ENCODE measurements at places on chromosomes 2 and 18. TPM values are rescaled to one million over a fixed set of nuclear protein-coding genes. Genes with fewer than 3 reads are reported as not detected.

DNA sequence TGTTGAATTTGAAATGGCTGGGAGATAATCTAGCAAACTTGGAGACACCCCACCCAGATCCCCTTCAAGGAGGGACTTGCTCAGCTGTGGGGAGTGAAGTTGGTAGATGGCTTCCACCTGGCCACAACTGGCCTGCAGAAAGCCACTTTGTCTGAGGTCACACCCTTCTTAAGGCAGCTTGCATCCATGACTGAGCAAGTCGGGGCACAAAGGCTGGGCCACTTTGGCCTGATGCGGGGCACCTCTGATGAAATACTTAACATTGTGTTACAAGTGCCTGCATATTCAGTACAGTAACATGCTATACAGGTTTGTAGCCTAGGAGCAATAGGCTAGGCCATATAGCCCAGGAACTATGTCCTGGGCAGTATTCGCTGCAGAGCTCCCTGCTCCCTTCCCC, 13.4 kb upstream of the RPL37A start:
- DNase-seq = no peak

DNA sequence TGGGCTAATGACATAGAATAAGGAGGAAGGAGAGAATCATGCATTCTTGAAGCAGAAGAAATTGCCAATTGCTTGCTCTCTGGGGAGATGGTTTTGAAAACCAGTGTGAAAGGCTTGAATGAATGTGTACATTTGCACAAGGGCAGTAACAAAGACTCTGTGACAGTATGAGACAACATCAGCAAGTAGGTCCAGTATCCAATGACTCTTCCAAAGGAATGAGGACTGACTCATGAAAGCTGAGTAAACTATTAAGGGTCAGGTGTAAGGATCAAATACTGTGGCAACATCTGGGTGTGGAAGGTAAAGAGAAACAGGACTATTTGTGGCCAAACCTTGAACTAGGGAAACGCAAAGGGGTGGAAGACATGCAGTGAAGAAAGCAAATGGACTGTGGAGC, 886.0 kb upstream of the CHAC2 start:
- DNase-seq = no peak

- DNase-seq = no peak
Observed at GRCh38 chr2:122266636-122267035, 511.2 kb downstream of the TSN start.

- no peak for DNase-seq
Observed at GRCh38 chr18:33097126-33097525, 324.3 kb upstream of the KLHL14 start.

GRCh38 chr2:111634995-111635538, 248.9 kb downstream of the ANAPC1 start:
- DNase-seq = no peak

DNA sequence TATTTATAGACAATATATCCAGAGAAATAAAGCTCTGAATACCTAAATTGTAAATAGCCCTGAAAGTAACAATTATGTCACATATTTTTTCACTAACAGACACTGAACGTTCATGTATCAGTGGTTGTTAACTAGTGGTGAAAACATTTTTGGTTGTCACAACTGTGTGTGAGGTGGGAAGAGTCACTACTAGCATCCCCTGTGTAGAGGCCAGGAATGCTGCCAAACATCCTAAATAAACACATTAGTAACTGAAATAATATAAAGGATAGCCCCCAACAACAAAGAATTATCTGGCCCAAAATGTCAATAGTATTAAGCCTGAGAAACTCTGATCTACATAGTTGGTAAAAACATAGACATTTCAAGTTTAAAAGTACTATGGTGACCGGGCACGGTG, 64.5 kb downstream of the ROCK1 start:
- DNase-seq = no peak

DNA sequence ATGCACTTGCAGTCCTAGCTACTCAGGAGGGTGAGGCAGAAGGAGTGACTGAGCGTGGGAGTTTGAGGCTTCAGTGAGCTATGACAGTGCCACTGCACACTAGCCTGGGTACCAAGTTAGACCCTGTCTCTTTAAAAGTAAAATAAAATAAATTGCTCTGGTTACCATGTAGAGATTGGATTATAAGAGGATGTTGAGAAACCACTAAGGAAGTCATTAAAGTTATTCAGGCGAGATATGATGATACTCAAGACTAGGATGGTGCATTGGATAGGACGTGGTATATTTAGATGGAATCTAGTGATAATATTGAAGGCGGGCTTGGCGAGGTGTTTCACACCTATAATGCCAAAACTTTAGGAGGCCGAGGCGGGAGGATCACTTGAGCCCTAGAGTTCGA, 50.6 kb downstream of the BMPR2 start:
- no peak for DNase-seq

DNA sequence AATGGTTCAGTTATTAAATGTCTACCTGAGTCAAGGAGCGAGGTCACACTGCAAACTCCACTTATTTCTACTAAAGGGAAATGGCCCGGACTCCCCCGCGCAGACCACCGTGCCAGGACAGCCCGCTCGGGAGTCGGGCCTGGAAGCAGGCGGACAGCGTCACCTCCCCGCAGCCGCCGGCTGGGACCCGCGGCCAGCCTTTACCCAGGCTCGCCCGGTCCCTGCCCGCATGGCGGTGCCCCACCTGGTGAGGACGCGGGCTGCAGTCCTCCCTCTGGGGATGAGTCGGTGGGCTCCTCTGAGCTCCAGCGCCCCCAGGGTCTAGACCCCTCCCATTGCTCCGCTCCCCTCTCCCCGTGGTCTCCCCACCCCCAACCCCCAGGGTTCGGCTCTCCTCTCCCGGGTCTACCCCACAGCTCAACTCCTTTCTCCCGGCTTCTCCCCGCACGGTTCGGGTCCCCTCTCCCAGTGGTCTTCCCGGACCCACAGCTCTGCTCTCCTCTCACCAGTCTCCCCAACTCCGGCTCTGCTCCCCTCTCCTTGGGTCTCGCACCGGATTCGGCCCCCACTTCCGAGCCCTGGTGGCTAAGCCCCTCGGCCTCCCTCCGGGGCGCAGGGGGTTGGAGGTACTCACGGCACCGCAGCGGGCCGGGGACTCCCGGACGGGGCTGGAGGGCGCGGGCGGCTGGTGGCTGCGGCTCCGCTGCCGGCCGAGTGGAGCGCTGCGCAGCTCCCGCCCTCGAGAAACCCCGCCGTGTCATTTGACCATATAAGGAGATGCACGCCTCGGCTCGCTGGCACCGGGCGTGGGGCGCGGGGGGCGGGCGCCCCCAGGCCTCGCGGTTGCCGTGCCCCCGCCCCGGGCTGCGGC, at the start of gene FHL2:
TSS of gene FHL2 (minus strand) at position 716 of the 871 bp plus-strand sequence. CDS start 12,535 bp downstream, outside the sequence.
- DNase-seq = peak; percentile 77

- no peak for DNase-seq
Observed at GRCh38 chr2:195360242-195360641, 296.8 kb upstream of the SLC39A10 start.

DNA sequence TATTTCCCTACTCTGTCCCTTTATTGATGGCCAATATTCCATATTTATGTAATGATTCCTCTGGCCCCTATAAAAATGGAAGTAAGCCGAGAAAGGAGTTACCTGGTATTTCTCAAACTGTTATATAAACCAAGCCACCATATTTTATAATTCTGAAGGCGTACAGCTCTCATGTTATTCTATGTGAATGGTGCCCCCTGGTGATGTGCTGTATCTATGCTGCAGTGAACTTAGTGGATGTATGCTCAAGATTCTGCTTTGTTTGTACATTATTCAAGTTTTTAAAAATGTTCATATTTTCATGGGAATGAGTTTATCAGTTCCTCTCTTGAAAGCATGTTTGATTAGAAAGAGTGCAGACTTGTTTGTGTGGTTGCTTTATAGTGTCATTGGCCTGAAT, 194.5 kb upstream of the LRRTM1 start:
- DNase-seq = no peak

GRCh38 chr2:120794716-120795115, 59.0 kb downstream of the GLI2 start:
- no peak for DNase-seq

DNA sequence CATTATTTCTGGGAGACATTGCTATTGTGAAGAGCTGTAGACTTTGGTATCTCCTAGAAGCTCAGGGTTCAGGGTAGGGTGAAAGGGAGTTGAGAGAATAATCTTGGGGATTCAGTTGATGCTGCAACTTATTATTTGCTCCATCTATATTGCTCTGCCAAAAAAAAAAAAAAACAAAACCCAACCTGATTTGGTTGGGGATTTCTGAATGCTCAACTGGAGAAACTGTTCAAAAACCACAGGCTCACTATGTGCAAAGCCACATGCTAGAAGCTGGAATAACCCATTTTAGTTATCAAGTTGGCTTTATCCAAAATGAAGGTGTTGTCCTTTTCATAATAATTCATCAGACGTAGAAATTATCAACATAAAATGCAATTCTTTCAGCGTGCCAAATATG, 309.1 kb downstream of the TGIF1 start:
- no peak for DNase-seq

DNA sequence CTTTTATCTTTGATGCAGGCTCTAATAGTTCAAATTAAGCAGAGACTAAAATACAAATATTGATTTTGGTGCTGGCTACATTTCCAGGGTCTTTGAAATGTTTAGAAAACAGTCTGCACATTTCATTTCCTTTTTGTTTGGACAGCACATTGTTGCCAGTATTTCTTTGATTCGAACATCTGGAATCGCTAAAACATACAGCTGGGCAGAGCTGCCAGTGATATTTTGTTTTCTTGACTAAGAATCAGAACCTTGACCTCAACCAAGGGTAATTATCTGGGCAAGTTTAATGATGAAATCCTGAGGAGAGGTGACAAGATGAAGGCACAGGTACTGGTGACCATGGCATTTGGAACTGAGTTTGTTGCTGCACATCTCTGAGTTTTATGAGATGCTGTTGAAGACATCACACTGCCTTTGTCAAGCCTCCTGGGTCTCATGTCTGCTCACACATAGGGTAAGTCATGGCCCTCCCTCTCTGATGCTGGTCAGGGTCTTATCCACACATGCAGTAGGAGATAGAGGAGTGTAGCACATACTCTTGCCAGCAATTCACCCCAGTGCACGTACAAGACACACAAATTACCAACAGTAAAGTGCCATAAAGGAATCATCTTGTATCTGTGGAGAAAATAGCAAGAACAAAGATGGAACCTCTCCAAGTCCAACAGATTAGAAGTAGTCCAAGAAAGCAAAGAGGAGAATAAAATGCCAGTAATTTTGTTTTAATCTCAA, 391.9 kb downstream of the RND3 start:
- DNase-seq = no peak

DNA sequence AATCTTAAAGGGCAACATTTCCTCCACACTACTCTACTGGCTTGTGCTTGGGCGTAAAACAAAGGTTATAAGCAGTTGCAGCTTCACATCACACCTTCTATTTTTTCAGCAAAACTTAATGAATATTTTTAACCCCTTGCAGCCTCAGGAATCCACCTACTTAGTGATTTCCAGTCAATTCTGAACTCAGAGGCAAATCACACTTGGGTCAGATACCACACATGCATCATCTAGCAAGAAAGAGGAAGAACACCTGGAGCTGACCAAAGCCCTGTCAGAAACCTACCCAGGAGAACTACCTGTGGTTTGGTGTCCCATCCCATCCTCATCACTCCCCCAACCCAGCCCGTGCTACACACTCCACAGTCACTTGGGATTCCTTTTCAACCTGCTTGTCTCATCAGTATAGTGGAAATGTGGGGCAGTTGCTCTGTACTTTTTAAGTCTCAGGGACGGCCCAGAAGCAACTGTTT, 25.5 kb downstream of the PIAS2 start:
- DNase-seq = no peak

DNA sequence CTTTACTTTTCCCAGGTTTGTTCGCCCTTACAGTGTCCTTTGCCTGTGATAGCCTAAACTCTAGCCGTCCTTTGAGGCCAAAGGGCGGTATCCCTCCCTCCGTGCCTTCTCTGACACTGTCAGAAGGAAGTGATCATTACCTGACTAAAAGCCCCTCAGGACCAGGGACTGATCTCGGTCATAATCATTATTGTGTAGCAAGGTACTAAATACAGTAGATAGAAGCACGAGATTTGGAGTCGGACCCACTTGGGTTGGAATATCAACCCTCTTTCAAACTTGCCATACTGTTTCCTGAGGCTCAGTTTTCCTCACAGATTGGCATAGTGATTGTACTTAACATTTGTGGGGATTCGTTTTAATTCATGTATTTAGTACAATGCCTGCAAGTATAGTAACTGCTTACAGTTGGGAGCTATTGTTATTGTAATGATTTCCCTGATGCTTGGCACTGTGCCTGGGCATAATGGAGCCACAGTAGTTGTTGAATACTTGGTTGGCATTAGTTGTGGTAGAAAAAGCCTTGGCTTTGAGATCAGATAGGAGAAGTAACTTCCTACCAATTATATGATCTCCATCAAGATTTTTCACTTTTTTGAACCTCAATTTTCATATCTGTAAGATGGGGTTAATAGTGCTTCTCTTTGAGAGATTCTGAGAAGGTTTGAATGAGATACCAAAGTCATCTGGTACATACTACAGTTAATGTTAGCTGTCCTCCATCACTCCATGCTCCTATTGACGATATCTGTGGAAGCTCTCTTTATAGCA, 836 bp downstream of the STK11IP start:
- DNase-seq = peak; percentile 39

DNA sequence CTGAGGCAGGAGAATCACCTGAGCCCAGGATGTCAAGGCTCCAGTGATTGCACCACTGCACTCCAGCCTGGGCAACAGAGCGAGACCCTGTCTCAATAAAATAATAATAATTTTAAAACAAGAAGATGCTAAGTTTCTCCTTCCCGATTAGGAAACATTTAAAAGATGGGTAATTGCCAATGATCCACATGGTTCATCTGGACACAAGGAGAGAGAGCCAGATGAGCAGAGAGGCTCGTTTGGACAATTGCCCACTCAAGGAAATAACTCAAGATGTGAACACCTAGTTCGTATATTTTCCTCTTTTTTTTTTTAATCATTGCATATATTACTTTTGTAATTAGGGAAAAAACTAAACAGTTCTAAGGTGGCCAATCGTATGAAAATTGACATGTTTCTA, 3.6 kb upstream of the ACTG2 start:
- DNase-seq = no peak

GRCh38 chr18:55319459-55320193, 268.4 kb downstream of the TCF4 start:
- peak; percentile 44 for DNase-seq

DNA sequence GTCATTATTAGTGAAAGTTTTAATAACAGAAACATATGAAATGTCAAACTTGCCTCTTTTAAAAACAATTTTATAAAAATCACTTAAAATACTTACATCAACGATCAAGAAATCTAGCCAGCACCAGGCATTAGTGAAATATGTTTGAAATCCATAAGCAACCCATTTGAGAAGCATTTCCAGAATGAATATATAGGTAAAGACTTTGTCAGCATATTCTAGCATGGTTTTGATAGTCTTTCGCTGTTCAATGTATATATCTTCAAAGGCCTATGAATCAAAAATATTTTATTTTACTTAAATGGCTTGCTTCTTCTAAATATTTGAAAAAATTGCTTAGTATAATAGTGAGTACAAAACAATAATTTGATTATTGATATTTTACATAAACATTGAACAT, 91.1 kb downstream of the SCN3A start:
- DNase-seq = no peak

The STARD6 gene
- not detected for total RNA-seq

The PTPN4 gene
- total RNA-seq = 29.6 TPM

The POTEC gene
- total RNA-seq = not detected

The SIGLEC15 gene
- not detected for total RNA-seq

The NTSR2 gene
- not detected for total RNA-seq

The EPHA4 gene
- 19.8 TPM for total RNA-seq

The MSTN gene
- not detected for total RNA-seq

The TUBA4B gene
- total RNA-seq = not detected

The RGPD4 gene
- 0.09 TPM for total RNA-seq
